CD4-positive, alpha-beta T cell treated with Interleukin-17A for 4 hours (primary cell): ENCODE measurements at places on chromosomes 5 and 9.

- DNase-seq, result no peak
Observed at GRCh38 chr9:96172797-96173196, 129.2 kb downstream of the HSD17B3 start.

DNA sequence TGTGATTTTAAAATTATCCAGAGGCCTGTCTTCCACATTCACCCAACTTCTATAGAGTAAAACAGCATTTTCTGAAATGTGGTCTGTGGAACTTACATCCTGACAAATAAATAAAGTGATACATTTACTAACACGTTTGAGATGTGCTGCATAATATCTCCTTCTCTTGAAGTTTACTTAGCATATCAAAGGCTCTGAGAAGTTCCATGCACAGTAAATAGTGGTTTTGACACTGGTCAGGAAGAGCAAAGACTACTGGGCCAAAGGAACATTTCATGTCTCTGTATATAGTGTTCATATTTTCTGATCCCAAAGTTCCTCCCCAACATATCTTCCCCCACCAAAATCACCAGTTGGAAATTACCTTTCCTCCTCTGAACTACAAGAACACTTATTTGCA lies 30.5 kb upstream of the TARS1 start:
- no peak for DNase-seq

GRCh38 chr9:79623799-79624721 lies 52.3 kb downstream of the TLE4 start:
- DNase-seq, result peak; percentile 45

- no peak for DNase-seq
Observed at GRCh38 chr5:16976625-16977008, 40.5 kb upstream of the MYO10 start.

- DNase-seq, result no peak
Observed at GRCh38 chr5:41835645-41836044, 34.6 kb downstream of the OXCT1 start.
